ENCODE measurements at places on chromosomes 12 and 14.
A peak's percentile ranks its signal among the peaks of the same experiment; 100 is the strongest.

DNA sequence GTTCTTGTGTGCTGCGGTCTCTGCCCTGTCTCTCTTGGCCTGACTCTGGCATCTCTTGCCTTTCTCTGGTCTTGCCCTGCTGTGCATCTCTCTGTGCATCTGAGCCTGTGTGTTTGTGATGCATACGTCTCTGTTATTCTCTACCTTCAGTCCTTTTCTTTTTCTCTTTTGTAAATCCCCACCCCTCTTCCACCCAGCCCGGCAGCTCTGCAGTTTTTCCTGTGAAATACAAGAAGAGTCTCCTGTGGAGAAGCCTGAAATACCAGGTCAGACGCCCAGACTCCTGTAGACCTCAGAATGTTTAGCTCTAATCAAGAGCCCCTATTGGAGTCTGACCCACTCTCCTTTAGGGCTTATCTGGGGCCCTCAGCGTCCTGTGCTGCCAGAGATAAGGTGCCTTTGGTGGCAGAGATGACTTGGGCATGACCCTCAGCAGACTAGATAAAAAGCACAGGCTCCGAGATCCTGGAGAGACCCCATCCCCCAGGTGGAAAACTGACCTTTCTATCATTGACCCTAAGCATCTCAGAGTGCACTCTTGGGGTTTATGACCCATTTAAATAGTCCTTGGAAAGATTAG, 167.5 kb upstream of the SRRM4 start:
- DNase-seq: no peak

GRCh38 chr14:33793398-33794110, 157.3 kb downstream of the EGLN3 start:
- no peak for DNase-seq

DNA sequence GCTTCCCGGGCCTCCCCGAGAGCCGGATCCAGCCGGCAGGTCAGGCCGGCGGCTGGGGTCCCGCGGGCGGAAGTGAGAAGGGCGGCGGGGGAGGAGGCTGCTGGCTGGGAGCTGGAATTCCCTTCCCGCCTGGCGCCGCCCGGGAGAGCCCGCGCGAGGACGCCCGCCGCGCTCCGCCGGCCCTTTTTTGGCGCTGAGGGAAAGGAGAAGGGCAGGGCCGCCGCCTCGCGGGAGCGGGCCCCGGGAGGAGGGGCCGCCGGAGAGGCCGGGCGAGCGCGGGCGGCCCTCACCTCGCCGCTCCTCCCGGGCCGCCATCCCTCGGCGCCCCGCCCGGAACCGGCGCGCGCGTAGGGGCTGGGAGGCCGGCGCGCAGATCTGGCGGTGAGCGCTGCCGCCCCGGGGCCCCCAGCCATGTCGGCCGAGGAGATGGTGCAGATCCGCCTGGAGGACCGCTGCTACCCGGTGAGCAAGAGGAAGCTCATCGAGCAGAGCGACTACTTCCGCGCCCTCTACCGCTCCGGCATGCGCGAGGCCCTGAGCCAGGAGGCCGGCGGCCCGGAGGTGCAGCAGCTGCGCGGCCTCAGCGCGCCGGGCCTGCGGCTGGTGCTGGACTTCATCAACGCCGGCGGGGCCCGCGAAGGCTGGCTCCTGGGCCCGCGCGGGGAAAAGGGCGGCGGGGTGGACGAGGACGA, at the start of the genes KLHL42 and MANSC4:
Gene KLHL42, plus strand, starts transcription at position 314 of the 692 bp plus-strand sequence. Its CDS starts 98 bp downstream, at position 412.
Gene MANSC4, minus strand, starts transcription at position 317 of the 692 bp plus-strand sequence. CDS start 8,960 bp downstream, outside the sequence.
- peak; percentile 51 for DNase-seq

DNA sequence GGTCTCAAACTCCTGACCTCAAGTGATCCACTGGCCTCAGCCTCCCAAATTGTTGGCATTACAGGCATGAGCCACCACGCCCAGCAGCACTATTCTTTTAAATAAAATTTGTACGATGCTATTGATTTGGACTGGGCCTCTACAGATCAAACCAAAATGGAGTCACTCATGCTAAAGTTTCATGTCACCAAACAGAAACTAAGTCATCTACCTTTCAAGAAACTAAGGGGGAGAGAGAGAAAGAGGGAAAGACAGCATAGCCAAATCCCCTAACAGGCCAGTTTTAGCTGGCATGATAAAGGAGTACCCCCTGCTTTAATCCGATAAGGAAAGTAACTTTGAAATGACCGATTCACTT, 23.1 kb upstream of the STK38L start:
- no peak for DNase-seq

- DNase-seq: no peak
Measured at GRCh38 chr12:108854451-108855283, 2.7 kb downstream of the SSH1 start.

- DNase-seq: no peak
Measured at GRCh38 chr12:5094551-5094950, 50.9 kb downstream of the KCNA5 start.

DNA sequence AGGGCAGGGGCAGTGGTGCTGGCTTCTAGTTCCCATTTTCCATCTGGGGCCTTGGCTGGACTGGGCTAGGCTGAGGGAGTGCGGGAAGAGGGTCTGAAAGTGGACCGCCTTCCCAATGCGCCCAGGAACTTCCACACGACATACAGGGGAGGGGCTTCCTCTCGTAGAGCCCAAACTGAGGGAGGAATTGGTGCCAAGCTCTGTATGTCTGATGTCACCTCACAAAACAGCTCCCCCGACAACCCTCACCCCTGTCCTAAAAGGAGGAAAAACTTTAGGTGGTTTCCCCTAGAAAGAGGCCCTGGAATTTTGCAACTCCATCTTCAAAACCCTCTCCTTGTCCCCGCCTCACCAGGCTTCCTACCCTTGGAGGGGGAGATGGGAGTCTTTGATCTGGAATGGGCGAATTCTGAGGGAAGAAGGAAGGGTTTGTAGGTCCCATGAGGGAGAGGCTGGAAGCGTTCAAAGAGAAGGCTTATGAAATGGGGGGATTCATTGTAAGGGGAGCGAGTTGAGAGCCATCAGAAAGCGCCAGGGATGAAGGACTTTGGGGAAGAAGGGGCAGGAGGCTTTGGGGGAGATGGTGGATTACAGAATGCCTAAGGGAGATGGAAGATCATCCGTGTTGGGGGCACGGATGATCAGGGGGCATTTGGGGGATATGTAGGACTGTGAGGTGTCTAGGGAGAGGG, 844 bp downstream of the GLTP start:
- DNase-seq: no peak

GRCh38 chr14:69933623-69934275, 54.5 kb downstream of the SMOC1 start:
- DNase-seq: no peak

DNA sequence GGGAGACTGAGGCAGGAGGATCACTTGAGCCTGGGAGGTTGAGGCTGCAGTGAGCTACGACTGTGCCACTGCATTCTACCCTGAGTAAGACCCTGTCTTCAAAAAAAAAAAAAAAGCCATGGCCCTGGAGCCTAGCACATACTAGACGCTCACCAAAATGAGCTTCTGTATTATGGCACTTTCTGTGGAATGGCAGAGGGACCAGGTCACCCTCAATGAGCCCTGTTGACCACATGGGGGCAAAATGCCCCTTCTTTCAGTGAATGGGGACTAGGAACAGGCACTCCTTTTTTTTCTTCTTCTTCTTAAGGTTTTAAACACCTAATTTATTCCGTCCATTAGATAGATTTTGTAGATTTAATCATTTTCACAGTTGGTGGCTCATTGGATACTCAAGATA, 50.5 kb downstream of the FAM222A start:
- DNase-seq: no peak

DNA sequence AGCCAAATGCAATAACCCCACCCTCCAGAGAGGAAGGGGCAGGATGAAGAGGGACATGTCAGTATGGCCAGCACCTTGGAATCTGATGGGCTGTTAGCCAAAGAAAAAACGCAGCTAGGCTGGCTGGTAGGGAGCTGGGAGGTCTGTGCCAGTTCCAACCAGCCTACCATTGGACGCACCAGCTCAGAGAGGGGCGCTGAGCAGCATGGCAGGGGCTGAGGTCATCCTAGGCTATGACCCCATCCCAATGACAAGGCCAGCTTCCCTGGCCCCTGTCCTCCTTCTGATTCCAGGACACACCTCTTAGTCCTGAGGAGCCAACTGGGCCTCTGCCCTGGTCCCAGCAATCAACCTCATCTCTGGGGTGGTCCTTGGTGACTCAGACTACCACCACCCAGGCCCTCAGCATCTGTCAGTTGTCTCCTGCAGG, 12.2 kb downstream of the ACTN1 start:
- DNase-seq: no peak

- DNase-seq: no peak
Measured at GRCh38 chr12:27112871-27113270, 30.5 kb upstream of the C12orf71 start.

- DNase-seq: no peak
Measured at GRCh38 chr14:93984987-93985410, 8.6 kb upstream of the ASB2 start.

DNA sequence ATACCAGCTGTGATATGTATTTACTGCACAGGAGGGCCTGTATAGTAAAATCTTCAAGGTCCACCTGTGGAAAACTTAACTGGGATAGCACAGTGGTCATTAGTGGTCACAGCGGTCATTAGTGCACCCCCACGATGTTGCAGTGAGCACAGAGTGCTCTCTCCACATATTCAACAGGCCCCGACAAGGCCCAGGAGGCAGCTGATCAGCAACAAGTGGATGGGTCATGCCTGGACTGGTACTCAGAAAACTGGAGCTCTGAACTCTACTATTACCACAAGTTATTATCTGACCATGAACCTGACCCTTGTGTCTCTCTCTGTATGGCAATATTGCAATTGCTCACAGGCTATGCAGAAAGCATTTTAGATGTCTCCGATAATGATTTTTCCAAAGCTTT, 129.5 kb downstream of the SLC35F4 start:
- DNase-seq: no peak

DNA sequence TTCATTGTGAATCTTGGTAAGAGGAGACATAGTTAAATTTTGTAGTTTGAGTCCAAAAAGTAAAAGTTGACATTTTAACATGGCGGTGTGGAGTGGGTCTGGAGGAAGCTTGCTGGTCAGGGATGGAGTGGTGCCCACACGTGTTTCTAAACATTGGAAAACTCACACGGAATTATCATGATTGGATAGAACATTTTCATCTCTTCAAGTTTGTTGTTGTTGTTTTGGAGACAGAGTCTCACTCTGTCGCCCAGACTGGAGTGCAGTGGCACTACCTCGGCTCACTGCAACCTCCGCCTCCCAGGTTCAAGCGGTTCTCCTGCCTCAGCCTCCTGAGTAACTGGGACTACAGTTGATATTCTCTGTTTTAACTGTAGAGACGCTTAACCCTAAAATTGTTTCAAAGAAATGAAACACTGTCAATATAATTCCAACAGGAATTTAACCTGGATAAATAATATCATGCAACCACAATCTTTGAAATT, 502 bp upstream of the MBIP start:
- no peak for DNase-seq

- no peak for DNase-seq
Measured at GRCh38 chr12:93722179-93722578, 45.0 kb downstream of the CRADD start.

DNA sequence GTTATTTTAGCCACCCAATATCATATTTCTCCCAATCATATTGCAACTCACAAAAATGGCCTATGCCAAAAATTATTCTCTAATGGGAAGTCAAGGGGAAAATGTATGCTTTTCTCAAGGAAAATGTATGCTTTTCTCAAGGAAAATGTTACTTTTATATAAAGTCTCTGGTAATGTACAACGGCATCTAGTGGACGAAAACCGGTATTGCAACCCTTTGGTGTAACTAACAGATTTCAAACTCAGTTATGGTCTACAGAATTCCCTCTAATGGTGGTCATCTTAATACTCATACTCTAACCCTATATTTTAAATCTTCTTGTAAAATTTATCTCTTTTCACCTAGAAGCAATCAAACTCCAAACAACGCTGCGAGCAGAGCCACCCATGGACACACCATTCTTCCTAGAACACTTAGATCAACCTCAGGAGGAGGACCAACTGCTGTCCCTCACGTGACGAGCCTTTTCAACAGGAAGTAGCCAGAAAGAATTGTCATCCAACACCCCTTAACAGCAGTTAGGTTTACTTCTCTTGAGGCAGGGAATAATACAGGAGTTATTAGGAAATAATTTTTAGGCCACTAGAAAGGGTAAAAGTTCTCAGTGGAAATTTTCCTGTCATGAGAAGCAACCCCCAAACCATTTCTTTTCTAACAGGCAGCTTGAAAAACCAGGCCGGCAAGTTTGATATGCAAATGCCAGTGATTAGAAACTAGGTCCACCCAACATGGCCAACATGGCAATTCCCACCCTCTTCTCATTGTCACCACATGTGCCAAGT, 20.1 kb downstream of the APOBEC1 start:
- DNase-seq: peak; percentile 9

DNA sequence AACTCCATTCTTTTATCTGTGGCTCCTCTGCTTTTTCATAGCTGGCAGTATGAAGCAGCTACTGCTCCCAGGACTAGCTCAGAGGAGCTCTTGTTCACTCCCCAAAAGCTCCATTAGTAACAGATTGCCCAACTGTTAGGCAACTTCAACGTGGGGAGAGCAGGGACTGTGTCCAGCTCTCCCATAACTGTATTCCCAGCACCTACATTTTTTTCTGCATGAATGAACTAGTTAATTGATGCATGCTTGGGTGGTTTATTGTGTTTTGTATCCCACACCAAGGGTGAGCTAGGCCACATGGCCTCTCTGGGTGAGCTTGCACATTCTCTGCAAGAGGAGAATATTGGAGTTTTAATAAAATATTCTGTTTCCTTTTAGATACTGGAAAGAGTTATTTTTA, 15.2 kb downstream of the STON2 start:
- DNase-seq: no peak

DNA sequence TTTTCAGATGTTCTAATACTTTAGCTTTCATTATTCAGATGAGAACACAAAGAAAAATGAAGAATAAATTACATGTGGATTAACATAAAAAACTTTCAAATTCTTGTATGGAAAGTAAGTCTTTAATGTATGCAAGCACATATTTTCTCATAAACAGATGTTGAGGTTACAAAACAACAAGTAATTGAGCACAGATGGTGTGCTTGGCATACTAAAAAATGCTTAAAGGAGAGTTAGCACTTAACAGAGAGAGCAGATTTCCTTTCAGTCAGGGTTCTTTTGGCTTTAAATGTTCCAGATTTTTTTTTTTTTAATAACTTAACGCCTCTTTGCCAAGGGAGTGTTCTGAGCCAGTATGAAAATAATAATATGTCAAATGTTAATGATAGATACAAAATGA, 96.0 kb downstream of the RASSF9 start:
- DNase-seq: no peak
